ENCODE measurements at places on chromosomes 12 and 14.
A peak's percentile ranks its signal among the peaks of the same experiment; 100 is the strongest.

- DNase-seq: no peak
Observed at GRCh38 chr14:94117856-94118255, 7.3 kb downstream of the IFI27 start.

DNA sequence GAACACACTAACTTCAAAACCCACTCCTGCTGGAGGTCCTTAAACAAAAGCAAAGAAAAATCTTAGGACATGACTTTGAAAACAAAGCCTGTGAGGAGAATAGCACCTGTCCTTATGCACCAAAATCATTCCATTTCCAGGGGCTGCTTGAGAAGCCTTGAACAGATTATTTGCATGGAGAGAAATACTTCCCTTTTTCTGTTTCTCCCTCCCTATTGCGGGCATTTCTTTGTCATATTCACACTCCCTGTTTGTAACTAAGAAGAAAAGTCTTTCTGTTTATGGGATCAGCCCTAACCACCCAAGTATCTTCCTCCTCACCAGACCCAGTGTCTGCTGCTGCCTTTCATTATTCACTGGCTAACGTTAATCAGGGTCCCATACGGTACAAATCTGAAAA, 218.8 kb downstream of the DPF3 start:
- DNase-seq: no peak

DNA sequence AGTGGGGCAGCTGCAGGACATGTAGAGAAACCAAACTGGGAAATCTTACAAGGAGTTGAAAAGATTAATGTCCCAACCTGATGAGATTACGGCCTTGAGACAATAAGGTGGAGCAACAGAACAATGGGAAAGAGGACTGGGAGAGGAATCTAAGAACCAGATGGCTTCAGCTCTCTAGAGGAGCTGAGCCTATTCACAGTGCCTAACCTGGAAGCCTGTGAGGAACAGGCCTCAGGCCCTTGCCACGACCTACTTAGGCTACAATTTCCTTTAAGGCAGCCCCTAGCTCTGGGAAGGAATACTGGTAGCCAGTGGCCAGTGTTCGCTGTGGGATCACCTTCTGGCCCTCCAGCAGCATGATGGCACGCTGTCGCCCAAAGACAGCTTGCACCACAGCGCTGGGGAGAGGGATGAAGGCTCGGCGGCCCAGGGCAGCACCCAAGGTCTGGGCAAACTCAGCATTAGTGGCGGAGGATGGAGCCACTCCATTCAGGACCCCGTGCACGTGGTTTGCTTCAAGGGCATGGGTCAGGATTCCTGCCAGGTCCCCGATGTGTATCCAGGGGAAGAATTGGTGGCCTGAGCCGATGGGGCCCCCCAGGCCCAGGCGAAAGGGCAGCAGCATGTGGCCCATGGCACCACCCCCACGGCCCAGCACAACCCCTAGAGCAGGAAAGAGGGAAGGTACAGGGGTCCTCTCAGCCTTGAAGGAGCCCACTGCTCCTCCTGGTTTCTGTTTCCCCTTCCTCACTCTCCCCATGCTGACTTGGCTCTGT, 2.6 kb downstream of the SDR39U1 start:
- no peak for DNase-seq

DNA sequence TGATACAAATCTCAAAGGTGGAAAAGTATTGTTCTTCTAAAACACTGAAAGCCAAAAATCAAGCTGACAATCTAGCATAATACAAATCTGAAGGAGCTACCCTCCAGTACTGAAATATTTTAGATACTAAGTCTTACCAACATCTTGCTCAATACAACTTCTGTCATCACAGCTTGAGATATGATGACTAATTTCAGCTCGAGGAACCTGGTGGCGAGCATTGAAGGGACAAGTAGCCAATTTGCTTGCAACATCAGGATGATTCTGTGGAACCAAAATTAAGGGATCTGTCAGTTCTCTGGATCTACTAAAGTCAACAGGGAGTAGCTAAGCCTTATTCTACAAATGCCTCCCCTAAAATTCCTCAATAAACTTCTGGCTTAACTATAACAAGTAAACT, 10.4 kb downstream of the GTSF1 start:
- DNase-seq: no peak

- DNase-seq: no peak
Observed at GRCh38 chr12:92553389-92553788, 149.4 kb upstream of the PLEKHG7 start.

DNA sequence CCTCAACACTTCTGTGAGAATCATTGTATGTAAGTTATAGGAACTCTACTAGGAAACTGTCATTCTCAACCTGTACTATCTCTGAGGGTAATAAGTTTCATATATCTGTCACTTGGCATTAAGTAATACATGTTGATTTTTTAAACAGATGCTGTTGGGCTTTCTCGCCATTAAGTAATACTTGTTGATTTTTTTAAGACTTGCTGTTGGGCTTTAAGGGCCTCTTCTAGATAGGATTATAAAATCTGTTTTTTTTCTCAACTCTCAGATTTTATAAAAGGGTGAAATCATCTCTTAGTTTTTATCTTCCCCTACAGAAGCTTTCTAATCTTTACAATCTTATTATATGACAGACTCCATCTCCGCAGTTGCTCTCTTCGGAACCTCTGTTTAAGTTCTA, 5.6 kb downstream of the WASHC4 start:
- DNase-seq: no peak

GRCh38 chr12:11684393-11684792, 34.9 kb downstream of the ETV6 start:
- no peak for DNase-seq

DNA sequence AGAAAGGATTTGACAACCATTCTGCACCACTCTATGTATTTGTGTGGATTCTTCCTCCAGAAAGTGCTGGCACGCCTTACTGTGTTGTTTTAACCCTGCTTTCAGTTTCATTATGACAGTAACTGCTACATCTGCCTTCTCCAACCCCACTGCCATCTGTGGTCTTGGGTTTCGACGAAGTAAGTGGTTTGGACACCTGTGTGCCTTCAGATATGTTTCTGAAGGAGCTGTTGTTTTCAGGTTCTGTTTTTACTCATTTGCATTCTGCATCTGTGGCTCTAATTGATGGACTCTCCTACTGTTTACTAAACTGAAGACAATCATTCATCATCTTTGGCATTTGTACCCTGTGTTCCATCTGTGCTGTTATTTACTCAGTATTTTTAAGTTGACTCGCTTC, 4.1 kb downstream of the TSHR start:
- DNase-seq: peak; percentile 1

DNA sequence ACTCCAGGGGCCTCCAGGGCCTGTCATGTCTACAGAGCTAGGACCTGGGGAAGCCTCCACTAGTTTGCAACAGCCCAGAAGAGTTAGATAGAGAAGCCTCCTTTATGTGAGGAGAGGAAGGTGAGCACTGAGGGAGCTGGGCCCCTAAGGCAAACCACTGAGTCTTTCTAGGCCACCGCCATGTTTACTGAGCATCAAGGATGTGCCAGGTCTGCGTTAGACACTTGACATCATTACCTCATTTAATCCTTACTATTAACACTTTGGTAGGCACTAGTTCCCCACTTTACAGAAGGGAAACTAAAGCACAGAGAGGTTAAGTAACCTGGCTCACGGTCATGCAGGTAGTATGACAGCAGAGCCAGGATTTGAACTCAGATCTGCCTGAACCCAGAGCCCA, 12.9 kb downstream of the CTDSP2 start:
- no peak for DNase-seq

DNA sequence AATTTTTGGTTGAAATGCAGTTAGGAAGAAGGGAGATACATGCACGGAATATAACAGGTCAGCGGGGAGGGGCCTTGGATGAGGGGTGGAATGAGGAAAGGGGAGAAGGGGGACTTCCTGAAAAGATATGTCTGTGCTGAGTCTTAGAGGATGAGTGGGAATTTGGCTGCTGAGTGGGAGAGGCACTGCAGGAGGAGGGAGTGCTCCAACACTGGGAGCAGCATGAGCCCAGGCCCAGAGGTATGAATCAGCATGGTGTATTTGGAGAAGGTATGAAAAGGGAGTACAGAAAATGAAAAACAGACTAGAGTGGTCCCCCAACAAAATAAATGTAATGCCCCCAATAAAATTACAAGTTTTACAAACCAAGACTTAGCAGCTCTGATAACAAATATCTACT, 394.4 kb downstream of the IPO8 start:
- no peak for DNase-seq

DNA sequence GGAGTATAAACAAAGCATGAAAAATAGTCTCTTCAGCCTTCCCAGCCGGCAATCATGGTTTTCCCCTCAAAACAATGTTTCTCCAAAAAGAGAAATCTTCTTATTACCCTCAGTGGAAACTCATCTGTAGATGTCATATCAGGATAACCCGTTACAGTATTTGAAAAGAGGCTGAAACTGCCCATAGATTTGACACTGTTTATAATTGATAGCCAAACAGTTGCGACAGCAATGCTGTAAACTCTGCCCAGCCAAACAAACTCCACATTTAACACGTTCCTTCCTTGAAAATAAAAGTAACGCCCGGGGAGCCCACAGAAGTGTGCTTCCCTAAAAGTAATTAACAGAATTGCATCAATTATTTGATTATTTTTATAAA, 201.3 kb upstream of the FOXN3 start:
- DNase-seq: no peak

GRCh38 chr14:29311983-29312382, 545.4 kb downstream of the FOXG1 start:
- DNase-seq: no peak
